Stimulated activated CD8-positive, alpha-beta memory T cell treated with anti-CD3 and anti-CD28 coated beads, Interleukin-15, amount 100 ng/mL, for 24 hours (primary cell): ENCODE measurements at places on chromosomes 12 and 14.
A peak's percentile ranks its signal among the peaks of the same experiment; 100 is the strongest.

DNA sequence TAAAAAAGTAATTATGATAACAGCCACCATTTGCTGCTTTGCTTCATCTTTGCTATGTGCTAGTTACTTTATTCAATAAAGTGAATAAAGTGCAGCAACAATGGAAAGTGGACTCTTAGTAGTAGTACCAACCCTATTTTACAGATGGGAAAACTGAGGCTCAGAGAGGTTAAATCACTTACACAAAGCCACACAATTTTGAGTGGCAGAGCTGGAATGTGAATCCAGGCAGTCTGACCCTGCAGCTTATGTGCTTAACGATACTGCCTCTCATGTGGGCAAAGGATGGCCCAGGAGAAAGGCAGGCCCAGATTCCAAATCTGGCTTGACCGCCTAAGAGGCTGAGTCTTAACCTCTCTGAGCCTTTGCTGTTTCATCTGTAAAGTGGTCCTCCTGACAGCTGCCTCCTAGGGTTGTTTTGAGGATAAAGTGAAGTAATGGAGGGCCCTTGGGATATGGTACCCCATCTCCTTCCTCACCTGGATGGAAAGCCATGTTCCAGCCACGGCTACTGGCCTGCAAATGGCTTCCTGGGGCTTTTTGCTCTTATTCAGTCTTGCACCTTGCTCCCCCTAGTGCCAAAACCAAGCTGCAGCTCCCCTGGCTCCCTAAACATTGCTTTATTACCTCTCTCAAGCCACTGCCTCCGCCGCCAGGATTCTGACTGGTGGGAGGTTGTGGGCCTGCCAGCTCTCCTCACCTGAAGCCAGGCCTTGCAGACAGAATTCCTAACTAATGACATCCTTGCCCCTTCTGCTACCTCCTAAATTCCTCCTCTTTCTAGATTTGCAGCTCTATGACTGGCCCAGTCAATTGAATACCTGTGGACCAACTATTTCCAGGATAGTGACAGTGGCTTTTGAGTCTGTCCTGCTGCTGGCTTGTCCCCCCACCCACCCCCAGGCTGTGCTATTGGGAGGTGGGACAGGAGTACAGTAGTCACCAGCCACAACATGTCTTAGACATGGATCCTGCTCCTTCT, 283.3 kb upstream of the PWP1 start:
- peak; percentile 16 for DNase-seq

DNA sequence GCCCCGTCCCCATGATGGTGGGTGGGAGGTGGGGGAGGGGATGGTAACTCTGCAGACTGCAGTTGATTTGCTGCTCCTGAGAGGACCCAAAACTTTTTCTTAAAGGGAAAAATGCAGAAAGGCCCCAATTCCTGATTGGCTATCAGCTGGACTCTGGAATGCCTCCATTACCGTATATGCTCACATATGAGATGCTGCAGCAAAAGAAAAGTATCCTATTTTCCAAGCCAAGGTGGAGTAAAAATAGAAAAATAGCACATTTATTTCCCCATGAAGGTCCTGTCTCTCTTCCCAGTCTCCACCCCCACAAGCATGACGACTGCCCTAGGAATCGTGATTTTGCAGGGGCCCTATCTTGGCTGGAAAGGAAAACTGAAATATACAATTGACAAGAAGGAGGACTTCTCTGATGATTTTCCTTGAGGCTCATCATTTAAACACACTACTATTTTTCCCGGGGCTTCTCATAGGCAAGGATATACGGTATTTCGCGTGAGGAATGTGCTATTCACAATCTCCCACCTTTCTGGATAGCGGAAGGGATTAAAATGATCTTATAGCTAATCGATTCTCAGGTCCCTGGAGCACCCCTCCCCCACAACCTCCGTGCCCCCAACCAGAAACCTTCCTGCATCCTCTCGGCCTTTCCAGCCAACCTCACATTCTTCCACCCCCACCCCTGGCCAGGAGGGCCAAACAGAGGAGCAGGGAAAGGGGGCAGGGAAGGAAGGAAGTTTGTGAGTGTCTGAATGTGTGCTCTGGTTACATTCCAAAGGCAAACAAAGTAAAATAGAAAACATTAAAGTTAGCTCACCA, 138.9 kb upstream of the CCND2 start:
- DNase-seq = no peak

DNA sequence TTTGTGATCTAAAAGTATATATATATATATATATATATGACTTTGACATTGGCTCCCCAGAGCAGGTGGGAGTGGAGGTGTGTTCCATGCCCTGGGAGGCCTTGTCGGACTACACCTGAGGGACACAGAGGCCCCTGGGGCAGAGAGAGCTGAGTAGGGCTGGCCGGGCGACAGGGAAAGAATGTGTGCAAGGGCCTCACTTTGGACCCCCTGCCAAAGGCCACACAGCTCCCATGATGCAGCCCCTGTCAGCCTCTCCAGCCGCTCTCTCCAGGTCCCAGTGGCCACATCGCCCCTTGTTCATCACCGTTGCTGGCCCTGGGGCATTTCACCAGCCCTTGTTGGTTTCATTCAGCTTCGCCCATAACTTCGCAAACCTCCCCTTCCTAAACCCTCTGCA, 123.9 kb downstream of the BCL11B start:
- DNase-seq = no peak

- no peak for DNase-seq
These were observed 5.6 kb upstream of the HMGA2 start for GRCh38 chr12:65818454-65819382.

DNA sequence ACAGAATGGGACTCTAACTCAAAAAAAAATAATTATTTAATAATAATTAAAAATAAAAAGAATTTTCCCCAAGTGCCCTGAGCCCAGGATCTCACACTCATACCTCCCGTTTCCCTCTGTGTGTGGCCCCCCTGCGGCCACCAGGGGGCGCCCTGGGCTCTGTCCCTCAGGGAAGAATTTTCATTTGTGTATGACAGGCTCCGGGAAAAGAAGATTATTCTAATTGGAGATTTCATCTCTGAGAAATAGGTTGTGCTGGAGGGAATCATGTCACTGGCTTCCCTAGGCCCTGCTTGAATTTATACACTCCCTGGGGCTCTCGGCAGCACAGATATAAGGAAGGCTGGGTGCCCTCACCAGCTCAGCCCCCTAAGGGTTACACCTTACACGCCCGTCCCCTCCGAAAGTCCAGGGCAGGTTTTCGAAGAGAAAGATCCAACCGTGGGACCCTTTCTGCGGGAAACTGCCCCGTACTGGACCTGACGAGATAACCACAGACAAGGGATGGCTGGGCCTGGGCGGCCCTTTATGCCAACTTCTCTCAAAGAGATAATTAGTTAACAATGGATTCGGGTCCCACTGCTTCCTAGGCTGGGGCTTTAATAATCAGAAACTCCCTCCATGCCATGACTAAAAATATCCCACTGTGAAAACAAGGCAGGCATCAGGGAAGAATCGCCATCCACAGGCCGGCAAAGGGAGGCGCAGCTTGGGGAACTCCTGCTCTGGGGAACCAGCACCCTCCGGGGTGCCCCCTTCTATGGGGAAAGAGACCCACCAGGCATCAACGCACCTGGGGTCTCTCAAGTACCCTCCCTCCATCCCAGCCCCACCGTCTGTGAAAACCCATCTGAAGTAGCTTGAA, 80.7 kb downstream of the KDM2B start:
- peak; percentile 67 for DNase-seq

- no peak for DNase-seq
These were observed 1.5 kb upstream of the PPP1CC start for GRCh38 chr12:110744151-110744571.

GRCh38 chr12:118059341-118060191, 1.4 kb downstream of the WSB2 start:
- DNase-seq = no peak

GRCh38 chr14:59294662-59294992, 106.2 kb downstream of the DAAM1 start:
- no peak for DNase-seq

DNA sequence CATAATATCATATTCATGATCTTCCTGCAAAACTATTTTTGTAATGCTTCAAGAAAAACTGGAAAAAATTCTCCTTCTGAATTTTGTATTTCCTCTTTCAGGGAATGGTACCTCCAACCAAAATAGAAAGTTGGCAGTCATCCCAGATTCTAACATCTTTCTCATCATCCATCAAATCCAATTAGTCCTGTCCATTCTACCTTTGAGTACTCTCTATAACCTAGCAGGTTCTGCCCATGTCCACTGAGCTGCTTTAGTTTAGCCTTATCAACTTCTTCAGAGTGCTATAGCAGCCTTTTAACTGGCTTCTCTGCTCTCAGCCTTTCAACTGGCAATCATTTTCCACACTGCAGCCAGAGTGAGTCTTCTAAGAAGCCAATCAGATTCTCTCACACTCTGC, 236.2 kb downstream of the AKAP6 start:
- DNase-seq = no peak

DNA sequence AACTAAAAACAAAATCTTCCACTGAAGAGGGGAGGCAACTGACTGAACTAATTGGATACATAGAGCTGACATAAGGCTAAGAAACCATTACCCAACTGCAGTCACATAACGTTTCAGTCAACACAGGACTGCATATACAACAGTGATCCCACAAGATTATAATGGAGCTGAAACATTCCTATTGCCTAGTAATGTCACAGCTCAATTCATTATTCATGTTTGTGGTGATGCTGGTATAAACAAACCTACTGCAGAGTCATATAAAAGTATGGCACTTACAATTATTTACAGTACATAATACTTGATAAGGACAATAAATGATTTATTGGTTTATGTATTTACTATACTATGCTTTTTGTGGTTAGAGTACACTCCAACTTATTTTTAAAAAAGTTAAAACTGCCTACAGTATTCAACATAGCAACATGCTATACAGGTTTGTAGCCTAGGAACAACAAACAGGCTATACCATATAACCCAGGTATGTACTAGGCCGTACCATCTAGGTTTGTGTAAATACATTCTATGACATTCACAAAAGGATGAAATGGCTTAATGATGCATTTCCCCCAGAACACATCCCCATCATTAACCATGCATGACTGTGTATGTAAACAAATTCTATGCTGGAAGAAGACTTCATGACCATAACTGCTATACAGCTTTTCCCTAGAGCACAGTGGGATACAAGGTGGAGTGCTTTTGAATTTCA, 4.3 kb downstream of the NAP1L1 start:
- no peak for DNase-seq

- no peak for DNase-seq
These were observed 53.5 kb upstream of the PPP1R12A start for GRCh38 chr12:79988368-79988767.
